ENCODE measurements at places on chromosomes 6 and 20.

- DNase-seq = no peak
Observed at GRCh38 chr6:13001927-13002326, 285.4 kb downstream of the PHACTR1 start.

DNA sequence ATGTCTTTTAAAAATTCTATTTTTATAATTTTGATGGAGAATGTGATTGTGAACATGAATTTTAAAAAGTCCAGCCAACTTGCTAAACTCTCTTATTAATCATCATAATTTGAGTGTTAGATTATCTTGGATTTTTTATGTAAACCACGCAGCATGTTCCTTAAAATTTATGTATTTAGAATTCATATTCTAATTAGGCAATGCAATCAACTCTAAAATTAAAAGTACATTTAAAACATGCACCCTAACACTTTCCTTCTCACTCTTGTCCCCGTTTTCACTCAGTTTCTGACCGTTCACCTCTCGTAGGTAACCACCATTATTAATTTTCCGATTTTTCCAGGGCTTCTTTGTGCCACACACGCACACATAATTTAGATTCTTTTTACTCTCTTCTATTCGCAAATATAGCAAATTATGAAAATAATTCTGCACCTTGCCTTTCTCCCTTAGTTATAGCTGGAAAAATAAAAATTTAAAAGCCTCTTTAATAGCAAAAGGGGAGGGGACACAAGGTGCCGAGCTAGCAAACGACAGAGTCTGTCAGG, 329 bp upstream of the ZKSCAN3 start:
- DNase-seq = no peak

- no peak for DNase-seq
Observed at GRCh38 chr20:4548552-4548951, 173.2 kb upstream of the PRND start.

GRCh38 chr6:161137839-161138542, 135.9 kb downstream of the AGPAT4 start:
- DNase-seq = no peak

GRCh38 chr6:11212664-11213063, 19.8 kb downstream of the NEDD9 start:
- DNase-seq = no peak

DNA sequence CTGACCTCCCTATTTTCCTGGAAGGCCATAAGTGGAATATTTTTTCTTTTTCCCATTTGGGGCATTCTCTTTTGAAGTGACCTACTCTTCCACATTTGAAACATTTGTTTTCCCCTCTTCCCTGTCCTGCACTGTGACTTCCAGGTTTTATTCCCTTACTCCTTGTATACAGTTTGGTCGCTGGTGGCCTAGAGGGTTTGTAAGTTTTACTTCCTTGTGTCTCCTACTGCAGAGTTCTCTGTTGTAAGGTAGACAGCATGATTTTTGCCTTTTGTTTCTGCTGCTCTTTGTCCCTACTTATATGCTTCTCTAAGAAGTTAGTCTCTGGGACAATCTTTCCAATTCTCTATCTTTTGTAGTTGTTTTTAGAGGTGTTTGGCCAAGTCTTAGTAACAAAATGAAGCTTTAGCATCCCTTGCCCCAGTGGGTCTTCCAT, 7.4 kb upstream of the ZNFX1 start:
- peak; percentile 26 for DNase-seq
